ENCODE measurements at places on chromosomes 12 and 14.

DNA sequence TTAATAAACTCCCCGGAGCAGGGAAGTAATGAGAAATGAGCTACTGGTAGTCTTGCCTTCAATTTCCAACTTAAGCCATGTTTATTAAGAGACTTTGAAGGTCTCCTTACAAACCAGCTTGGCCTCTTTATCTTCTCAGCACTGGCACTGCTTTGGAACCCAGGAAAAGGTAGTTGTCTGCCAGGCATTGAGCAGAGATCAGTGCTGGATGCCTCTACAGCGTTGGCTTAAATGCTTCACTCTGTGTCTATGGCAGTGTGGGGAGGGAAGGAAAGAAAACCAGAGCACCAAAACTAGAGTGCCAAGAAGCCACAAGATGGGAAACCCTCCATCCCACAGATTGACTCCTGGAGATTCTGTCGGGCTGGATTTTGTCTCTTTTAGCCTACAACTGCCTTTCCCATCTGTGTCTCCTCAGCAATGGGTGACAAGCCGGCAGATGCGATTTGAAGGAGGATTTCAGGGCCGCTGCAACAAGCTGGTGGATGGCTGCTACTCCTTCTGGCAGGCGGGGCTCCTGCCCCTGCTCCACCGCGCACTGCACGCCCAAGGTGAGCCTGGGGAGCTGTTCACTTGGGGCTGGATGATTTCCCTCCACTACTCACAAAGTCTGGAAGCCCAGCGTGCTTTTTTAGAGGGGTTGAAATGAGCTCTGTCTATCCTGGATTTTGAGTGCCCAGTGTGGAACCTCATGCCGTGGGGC lies 57.3 kb downstream of the FNTB start:
- no peak for DNase-seq

- DNase-seq = no peak
These were observed 75.3 kb upstream of the C14orf180 start for GRCh38 chr14:104504172-104504735.

GRCh38 chr12:56469007-56469930 lies 891 bp downstream of the SPRYD4 start:
- no peak for DNase-seq

- no peak for DNase-seq
These were observed 175.7 kb downstream of the C12orf50 start for GRCh38 chr12:87853448-87854003.

- DNase-seq = no peak
These were observed 19.7 kb downstream of the TSPAN19 start for GRCh38 chr12:85016413-85016812.

- peak; percentile 20 for DNase-seq
These were observed 527.3 kb upstream of the CCDC196 start for GRCh38 chr14:65958664-65959562.

DNA sequence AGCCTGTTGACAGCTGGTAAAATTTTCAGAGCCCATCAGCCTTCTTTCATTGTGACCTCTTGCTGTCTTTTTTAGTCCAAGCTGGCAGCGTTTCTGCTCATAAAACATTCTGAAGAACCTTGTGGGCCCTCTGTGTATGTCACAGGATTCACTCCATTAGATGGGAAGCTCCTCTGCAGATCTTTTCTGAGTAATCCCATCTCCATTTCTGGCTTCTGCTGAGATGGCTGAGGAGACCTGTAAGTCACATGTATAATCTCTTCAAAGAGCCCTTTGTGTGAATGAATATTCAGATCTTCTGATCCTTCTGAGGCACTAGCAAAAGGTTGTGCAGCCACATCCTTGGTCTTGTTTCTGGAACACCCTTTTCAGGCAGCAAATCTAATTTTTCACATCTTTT lies 2.8 kb downstream of the RXYLT1 start:
- no peak for DNase-seq

- no peak for DNase-seq
These were observed 67.3 kb upstream of the VRK1 start for GRCh38 chr14:96729889-96730288.

DNA sequence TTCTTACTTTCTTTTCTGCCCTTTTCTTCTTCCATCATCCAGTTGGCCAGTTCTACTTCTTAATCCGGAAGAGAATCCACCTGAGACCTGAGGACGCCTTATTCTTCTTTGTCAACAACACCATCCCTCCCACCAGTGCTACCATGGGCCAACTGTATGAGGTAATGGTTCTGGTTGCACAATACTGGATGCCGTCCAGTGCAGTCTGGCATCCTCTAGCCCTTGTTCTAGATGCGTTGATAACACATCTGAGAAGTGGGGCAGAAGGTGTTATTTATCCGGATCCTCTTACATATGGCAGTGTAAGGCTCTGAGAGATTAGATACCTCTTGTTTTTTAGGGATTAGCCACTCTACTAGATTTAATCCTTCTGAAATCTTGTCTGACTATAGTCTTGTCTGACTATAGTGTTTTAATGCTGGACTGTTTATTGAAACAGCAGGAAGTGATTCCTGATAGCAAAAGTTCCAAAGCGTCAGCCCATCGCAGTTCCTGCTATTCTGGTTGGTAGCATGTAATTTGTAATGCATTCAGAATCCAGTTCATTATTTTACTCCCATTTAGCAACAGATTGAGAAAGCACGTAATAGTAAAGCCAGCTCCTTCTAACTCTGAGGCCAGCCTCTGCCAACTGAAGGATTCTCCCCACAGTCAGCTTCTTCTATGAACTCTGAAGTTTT lies 7.9 kb downstream of the GABARAPL1 start:
- DNase-seq = no peak

DNA sequence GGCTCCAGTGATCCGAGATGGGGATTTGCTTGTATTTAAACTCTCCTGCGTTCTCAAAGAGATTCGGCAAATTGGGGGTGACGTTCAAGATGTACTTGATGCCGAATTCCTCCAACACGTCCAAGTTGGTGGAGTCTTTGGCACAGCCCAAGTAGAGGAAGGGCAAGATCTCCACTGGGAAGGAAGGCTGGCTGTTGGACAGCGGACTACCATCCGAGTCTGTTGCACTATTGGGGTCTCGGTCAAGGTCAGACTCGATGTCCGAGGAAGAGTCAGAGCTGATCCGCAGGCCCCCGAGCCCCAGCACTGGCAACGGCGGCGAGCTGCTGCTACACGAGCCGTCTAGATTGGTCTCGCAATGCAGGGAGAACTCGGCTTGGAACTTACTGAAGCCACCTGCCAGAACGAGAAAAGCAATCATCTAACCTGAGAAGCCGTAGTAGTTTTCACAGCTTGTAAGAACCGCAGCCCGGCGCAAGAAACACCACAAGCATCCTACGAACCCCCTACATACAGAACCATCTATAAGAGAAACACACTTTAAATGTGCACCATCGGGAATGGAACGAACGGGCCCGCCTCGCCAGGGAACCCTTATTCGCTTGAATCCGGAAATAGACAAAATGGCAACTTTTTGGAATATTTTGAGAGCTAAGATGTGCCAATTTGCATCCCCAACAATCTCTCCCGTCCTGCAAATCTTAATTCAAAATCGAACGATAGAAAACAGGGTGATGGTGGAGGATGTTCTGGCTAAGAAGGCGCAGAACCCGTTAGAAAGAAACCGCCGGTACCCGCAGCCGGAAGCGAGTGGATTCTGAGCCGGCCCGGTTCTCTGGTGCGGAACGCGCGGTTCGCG lies 1.4 kb downstream of the DUSP6 start:
- no peak for DNase-seq

DNA sequence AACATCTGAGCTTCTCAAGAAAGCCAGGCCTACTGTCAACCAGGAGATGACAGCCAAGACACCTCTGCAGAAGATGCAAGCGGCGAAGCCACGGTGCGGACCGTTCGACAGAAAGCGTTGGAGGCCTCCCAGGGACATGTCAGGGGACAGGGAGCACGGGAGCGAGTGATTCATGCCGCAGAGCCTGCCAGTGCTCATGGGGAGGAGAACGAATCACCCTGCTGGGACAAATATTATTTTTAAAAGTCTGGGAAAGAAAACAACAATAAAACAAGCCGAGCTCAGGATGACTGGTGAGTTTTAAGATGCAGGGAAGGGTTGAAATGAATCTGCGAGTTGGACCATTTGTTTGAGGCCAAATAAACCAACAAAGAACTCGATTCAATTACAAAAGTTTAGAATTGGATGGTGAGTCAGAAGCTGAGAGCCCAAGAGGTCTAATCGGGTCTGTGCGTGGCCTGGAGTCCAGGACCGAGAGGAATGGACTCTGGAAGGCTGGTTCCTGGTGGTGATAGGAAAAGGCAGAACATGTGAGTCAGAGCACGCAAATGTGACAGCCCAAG lies 91.0 kb downstream of the RBM19 start:
- DNase-seq = no peak

DNA sequence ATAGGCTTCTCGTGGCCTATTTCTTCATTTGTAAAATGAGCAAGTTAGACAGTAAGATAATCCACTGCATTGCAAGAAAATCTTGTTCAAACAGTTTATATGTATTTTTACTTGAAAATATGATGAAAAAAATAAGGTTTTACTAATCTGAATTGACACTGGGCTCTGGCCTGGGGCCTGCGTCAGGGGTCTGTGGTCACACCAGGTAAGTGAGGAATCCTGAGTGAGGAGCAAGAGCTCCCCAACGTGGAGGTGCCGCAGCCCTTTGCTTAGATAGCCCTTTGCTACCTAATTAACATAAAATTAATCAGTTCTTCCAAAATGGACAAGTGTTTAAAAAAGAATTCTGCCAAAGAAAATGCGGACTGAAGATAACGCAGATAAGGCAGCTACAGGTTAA lies 39.1 kb upstream of the STAB2 start:
- DNase-seq = peak; percentile 78

- no peak for DNase-seq
These were observed 40.4 kb downstream of the MMAB start for GRCh38 chr12:109532721-109533486.

DNA sequence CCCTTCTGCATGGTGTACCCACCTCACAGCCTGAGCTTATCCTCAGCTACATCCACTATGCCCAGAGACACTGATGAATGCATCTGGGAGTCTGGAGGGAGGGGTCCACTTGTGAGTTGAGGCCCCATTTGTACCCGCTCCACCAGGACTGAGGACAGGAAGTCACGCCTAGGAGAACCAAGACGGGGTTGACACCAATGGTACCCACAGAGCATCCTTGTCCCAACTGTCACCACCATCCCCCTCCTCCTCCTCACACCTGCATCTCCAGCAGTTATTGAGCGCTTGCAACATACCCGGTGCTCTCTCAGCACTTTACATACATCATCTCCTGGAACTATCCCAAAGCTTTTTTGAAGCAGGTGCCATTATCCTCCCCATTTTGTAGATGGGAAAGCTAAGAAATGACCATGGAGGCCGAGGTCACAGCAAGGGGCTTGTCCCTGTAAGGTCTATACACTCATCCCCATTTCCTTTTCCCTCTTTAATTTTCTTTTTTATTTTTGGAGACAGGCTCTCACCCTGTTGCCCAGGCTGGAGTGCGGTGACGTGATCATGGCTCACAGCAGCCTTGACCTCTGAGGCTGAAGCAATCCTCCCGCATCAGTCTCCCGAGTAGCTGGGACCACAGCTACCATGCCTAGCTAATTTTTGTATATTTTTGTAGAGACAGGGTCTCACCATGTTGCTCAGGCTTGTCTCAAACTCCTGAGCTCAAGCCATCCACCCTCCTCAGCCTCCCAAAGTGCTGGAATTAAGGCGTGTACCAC lies 31.7 kb downstream of the DGLUCY start:
- DNase-seq = no peak

- DNase-seq = no peak
These were observed 43.3 kb upstream of the LRRK2 start for GRCh38 chr12:40181490-40181889.

GRCh38 chr14:102195446-102195845 lies 55.7 kb downstream of the WDR20 start:
- no peak for DNase-seq

- no peak for DNase-seq
These were observed 217.9 kb upstream of the BTG1 start for GRCh38 chr12:92363295-92364146.

GRCh38 chr12:109098183-109098604 lies 797 bp downstream of the UNG start:
- DNase-seq = no peak

DNA sequence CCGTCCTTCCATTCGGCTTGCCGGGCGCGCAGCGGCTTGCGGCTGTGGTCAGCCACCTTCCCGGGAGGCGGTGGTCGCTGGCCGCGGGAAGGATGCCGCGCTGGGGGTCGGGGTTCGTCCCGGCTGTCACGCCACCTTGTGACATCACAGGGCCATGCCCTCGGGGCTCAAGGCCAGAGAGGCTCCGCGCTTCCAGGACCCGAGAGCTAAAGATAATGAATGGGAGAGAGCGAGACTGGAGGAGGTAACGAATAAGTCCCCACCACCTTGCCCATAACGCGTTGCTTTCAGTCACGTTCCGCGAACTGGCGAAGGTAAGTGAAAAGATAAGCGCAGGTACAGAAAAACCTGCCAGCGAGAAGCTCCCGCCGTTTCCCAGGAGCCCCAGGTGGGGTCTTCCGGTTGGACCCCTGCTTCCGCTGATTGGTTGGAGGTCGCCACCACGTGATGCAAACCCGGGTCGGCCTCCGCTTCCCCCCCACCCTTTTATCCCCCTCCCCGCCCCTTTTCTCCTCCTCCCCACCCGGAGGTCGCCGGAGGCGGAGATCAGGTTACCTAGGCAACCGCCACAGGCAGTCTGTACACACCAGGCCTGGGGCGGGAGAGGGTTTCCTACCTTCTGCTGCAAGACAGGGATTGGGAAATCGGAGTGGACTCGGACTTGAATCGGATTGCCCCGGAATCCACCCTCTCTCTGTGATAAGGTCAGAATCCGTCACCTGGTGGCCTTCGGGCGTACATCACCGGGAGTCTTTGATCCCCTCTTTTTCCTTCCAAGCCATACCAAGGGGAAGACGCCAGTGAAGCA lies at the start of gene LRRC9:
LRRC9 (plus strand) TSS at position 575 of the 808 bp plus-strand sequence.
- DNase-seq = peak; percentile 92

- no peak for DNase-seq
These were observed 109.1 kb downstream of the SEC23A start for GRCh38 chr14:38993981-38994380.

DNA sequence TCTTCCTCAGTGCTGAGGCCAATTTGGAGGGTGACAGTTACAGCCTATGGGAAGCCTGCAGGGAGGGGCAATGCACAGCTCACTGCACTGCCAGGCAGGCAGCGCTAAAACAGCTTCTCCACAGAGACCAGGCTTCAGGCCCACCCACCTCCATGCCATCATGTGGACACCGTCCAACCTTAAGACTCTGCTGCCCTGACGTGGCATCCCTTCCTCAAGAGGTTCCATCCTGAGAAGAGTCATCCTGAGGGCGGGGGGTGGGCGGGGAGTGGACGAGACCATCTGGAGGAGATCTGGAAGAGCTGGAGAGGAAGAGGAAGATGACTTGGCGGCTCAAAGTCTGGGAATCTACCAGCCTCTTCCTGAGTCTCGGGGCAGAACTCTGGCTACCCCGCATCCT lies 8.4 kb upstream of the ACVRL1 start:
- no peak for DNase-seq

- DNase-seq = no peak
These were observed at the start of gene LRP1-AS for GRCh38 chr12:57146961-57147944. Gene LRP1-AS (minus strand): TSS chr12:57147619.

- DNase-seq = no peak
These were observed 297.1 kb downstream of the PDZRN4 start for GRCh38 chr12:41485203-41485602.

DNA sequence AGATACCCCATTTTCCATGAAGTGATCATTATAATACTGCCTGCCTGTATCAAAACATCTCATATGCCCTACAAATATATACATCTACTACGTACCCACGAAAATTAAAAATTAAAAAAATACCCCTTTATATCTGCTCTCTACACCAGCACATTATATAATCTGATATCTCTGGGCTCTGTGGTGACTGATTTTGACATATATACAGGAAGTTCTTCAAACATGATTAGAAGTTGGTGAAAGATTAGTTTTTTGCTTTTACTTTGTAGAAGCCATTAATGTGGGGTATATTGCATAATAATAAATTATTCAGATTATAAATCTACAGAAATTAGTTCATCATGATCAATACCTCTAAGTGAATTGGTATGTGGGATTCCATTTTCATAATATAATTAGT lies 126.7 kb upstream of the MDM1 start:
- no peak for DNase-seq

All from COR-L47 (cell line).